ENCODE measurements at places on chromosomes 6 and 20. TPM values are rescaled to one million over a fixed set of nuclear protein-coding genes. Genes with fewer than 3 reads are reported as not detected.

- no peak for DNase-seq
Measured at GRCh38 chr6:33782561-33782960, 6.4 kb downstream of the LEMD2 start.

GRCh38 chr20:25225642-25226432, 22.0 kb upstream of the PYGB start:
- DNase-seq, result no peak

- no peak for DNase-seq
Measured at GRCh38 chr6:108831104-108831503, 17.1 kb upstream of the ARMC2 start.

DNA sequence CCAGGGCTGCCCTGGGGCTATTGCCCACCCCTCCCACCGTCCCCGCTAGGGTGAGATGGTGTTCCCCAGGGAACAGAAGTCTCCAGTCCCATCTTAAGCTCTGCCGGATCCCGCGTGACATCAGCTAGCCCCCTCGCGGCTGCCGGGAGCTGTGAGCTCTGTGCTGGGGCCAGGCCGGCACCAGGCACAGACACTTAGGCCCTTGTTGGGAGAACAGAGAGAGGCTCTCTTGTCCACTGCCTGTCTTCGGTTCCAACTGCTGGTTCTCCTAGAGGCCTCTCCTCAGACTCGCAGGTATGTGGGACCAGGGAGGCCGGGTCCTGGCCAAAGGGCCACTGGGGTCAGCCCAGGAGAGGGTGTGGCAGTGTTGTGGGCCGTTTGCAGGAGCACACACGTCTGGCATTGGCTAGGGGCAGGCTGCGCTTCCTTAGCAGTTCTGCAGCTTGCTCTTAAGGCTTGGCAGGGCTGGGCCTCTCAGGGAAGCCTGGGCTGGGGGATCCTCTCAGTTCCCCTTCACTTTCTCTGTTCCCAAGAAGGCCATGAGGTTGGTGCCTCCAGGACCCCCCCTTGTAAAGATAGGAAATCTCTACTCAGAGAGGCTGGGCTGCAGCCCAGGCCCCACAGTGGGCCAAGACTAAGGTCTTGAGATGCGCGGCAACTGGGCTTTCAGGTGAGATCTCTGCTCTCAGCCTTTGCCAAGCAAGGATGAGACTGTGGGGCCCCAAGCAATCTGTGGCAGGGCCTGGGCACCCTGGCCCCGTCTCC, 6.3 kb downstream of the SGK2 start:
- DNase-seq, result no peak

EBF4 gene
- 15.6 TPM for total RNA-seq

HLA-F gene
- 87.0 TPM for total RNA-seq

REPS1 gene
- total RNA-seq, result 31.0 TPM

UNC5CL gene
- 7.6 TPM for total RNA-seq

MCCD1 gene
- total RNA-seq, result not detected

All from tibial nerve (tissue), 4 donors.